NCI-H1105 treated with DMSO at 0.1 percent for 48 hours (cell line): ENCODE measurements at places on chromosomes 3 and 15.

DNA sequence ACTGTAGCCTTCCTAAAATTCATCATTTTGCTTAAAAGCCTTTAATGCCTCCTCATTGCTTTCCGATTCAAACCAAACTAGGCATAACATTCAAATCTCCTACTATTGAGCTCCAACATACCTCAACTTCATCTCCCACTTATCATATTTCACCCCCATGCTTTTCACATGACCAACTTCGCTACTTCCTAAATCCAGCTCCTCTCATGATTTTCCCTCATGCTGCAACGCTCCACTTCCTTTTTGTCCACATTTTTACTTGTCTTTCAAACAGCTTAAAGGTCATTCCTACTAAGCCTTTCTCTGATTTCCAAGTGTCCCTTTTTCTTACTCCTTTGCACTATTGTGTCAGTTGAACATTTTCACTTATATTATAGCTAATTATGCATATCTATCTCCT lies 20.3 kb upstream of the ANXA2 start:
- no peak for DNase-seq

DNA sequence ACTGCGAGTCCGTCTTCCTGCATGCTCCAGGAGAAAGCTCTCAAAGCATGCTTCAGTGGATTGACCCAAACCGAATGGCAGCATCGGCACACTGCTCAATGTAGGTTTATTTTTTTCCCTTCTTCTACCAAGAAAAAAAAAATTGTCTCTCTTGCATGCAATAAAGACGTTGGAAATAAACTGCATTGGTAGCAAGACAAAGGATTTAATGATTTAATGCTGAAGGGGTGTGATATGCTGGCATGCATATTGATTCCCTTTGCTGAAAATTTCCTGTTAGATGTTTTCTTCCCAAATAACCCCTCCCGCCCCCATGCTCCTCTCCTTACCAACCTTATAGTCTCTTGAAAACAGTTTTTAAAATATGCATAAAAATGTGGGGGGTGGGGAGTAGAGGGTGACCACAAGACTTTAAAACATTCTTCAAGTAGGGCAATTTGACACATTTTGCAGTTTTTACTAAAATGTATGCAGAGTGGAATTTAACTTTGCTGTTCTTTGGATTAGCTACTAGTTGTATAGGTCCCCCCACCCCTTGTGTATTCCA lies 799 bp downstream of the RARB start:
- DNase-seq = no peak

DNA sequence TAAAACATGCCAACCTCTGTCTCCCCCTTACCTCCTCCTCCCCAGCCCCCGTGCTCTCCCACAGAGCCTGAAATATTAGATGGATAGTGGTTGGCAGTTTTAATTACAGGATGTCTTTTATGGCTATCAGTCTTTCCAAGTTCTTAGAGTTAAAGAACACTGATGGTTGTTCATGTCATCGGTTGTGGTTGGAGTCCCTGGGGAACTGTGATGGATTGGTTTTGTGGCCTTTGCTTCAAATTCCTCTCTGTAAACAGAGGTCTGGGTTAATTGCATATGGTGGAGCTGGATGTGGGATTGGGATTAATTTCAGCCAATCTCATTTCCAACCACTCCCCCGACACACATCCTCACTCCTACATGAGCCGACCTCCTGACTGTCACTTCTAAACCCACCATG lies 164.5 kb upstream of the PROK2 start:
- no peak for DNase-seq

GRCh38 chr3:5757213-5757804 lies 569.8 kb downstream of the EDEM1 start:
- no peak for DNase-seq

GRCh38 chr3:71260782-71261181 lies 322.7 kb downstream of the FOXP1 start:
- DNase-seq = no peak
